ENCODE measurements at places on chromosomes 2 and 18.

- no peak for DNase-seq
Observed at GRCh38 chr2:179031731-179032408, 18.1 kb downstream of the CCDC141 start.

DNA sequence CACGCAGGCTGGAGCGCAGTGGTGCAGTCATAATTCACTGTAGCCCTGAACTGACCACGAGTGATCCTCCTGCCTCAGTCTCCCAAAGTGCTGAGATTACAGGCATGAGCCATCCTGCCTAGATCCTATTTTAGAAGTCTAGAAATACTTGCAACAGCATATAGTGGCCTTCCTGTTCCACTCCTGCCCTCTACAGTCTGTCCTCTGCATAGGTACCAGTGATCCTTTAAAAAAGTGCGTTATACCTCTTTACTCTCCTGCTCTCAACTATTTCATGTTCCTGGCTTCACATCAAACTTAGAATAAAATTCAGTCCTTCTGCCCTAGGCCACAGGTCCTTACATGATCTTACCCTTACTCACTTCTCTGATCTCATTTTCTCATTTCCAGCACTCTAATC, 6.0 kb downstream of the COMMD1 start:
- no peak for DNase-seq

DNA sequence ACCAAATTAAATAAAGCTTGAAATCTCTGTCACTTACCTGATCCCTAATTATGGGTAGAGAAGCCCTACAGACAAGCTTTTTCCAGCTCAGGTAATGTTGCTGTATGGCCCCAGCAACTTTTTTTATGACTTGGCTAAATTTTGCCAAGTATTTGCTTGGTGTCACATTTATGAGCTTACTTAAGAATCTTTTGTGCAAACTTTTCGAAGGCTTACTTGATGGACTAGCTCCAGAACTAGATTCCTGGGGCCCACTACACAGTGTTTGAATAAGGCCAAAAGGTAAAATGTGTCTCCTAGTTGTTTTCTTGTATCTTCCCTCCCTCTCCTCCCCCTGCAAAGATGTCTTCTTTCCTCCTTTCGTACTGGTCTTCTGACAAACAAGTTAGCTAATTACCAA, 257.9 kb downstream of the OSR1 start:
- DNase-seq: no peak

DNA sequence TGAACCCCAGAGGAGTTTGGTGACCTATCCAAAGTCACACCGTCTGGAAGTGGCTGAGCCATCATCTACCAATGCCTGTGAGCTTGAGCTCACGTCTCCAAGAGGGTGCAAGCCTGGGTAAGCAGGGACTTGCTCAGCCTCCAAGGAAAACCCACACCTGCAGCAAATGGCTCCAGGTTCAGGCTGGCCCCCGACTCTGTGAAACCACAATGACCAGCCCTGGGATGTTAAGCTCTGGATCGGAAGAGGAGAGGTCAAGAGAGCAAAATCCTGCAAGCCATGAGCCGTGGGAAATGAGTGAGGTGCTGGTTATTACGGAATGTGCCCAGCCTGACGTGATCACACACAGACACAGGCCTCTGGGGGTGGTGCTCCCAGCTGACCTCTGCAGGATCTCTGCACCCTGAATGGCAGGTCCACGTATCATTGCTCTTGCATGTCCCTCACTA, 94.1 kb upstream of the OTOS start:
- DNase-seq: no peak

GRCh38 chr2:206241736-206242135, 32.7 kb upstream of the ZDBF2 start:
- DNase-seq: no peak

DNA sequence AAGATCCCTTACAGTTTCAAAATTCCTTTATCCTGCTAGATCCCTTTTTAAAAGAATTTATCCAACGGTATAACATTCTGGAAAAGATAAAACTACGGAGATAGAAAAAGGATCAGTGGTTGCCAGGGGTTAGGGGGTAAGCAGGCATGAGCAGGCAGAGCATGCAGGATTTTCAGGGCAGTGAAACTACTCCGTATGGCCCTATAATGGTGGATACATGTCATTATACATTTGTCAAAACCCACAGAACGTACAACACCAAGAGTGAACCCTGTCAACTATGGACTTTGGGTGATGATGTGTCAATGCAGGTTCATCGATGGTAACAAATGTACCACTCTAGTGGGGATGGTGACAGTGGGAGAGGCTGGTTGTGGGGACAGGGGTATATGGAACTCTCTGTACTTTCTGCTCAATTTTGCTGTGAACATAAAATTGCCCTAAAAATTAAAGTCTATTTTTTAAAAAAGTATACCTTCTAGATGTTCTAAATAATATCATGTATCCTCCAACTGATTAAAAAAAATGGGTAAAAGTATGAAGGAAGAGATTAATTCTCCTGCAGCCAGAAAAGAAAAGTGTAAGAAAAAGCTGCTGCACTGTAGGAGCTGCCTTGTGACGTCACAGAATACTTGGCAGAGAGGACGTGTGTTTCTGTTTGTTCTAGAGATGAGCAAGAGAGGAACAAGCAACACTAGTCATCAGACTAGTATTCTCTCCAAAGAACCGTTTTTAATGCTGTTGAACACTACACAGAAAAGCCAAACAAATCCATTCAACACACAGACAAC, 23.6 kb downstream of the ANKRD44 start:
- DNase-seq: no peak

GRCh38 chr2:206557321-206557720, 85.0 kb upstream of the FAM237A start:
- DNase-seq: no peak

DNA sequence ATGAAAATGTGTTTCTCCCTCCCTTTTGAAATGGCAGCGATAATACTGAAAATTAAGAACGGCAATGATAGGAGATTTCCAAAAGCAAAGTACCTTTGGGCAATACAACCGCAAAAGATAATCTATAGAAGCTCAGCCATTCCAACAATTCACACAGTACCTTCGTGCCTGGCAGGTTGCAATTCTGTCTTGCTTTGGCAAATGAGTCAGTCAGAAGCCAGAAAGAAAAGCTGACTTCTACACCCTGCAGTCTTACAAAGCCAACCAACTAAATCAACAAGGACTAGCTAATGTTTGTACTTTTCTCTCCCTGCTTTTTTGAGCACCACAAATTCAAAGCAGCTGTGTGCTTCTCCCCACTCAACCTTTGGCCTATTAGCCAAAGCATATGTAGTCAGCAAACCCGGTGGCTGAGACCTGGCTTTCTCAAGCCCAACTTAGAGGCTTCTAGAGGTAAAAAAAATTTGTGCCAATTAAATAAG, 25.7 kb upstream of the ID2 start:
- DNase-seq: no peak

DNA sequence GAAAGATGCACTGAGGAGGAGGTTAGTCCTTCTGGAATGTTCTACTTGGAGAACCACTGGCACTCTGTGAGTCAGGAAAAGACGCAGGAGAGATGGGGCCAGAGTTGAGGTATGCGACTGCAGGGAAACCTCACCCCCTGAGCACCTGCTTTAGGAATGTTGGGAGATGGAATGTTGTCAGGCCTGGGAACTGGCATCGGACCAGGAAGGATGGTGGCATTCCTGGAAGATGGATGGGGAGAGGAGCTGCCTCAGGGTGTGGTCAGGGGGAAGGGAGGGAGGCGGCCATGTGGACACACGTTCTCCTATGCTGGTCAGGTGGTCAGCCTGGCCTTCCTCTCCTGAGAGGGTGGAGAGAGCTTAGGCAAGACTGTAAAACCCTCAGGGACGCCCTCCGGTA, 146.3 kb downstream of the CELF4 start:
- no peak for DNase-seq

- DNase-seq: no peak
Observed at GRCh38 chr2:177783091-177783490, 289.5 kb downstream of the PDE11A start.

DNA sequence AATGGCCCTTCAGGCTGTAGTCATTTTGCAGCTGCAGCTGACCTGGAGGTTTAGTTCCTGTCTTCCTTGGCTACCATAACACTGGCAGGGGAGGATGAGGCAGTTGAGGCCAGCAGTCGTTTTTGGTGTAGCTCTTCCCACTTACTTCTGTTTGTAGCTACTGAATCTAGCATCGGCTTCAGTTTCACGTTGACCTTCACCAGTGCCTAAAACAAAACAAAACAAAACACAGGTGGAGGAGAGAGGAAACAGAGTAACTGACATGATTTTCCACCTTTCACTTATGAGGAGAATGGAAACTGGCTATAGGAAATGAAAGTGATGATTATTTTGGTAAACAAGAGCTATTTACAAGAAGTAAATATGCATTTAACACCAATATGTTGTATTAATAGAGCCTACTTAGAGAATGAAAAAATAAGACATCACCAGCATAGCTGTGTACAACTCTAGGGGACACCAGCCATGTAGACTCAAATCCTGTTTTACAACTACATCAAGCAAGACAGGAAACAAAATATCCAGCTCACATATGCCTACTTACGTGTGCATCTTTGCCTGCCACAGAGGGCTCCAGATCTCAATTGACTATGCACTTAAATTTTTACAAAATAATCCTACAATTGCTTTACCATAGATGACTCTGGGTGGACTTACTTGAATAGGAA, 236.9 kb downstream of the AGPS start:
- no peak for DNase-seq

GRCh38 chr2:86078774-86079545, 26.7 kb downstream of the POLR1A start:
- no peak for DNase-seq

GRCh38 chr2:180694445-180695421, 285.7 kb upstream of the UBE2E3 start:
- DNase-seq: no peak

DNA sequence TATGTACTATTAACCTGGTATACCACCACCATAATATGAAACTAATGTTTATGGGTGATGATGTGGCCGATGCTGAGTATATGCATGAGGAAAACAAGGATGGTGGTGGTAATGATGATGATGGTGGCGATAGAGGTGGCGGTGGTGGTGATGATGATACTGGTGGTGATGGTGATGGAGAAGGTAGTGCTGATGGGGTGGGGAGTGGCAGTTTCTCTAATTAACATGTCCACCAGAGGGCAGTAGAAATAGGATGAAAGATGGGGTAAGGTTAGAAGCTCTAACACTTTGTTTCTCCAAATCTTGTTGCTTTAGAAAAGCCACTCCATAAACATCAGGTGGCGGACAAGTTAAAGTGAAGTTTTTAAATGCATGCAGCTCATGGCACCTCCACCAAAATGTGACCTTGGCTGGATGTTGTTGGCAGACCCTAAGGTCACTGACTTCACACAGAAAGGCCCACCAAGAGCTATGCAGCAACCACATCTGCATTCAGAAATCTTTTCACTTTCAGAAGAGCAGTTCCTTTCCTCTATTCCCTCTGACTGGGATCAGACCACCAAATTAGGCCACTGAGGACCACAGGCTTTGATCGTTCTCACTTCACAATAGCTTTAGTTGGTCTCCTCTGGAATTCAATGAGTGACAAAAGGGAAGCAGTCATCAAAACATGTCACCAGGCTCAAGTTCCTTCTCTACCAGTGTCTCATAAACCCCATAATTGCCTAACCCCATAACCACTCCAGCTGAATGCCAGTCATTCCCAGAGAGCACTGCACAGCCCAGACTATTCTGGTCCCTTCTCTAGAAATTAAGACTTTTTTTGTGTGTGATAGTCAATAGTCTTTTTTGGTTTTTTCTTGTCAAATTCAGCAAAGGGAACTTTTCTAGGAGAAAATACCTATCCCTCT, 7.5 kb upstream of the BCL11A start:
- no peak for DNase-seq

DNA sequence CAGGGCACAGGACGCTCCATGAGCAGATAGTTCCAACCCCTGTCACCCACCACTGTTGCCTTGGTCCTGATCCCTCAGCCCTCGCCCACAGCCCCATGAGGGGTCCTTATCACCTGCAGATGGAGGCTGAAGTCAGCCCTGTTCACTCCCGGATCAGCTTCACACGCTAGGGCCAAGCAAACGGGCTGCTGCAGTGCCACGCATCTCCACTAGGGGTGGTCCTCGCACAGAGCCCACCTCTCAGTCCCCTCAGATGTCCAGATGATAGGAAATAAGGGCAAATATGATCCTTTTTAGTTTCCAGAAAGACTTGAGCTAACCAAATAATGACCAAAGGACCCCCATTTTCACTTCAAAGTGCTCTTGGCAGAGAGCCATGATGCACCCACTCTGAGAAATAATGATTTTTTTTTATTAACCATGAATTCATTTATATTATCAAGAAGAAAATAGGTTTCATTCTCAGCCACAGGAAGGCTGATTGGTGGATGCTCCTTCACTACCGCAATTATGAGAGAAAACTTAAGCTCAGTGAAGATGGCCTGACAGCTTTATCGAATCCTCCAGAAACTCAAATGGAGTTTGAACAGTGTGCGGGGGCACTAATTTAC, 71.9 kb upstream of the KLHL29 start:
- no peak for DNase-seq

- no peak for DNase-seq
Observed at GRCh38 chr2:227415538-227416424, 28.0 kb upstream of the SCYGR1 start.

DNA sequence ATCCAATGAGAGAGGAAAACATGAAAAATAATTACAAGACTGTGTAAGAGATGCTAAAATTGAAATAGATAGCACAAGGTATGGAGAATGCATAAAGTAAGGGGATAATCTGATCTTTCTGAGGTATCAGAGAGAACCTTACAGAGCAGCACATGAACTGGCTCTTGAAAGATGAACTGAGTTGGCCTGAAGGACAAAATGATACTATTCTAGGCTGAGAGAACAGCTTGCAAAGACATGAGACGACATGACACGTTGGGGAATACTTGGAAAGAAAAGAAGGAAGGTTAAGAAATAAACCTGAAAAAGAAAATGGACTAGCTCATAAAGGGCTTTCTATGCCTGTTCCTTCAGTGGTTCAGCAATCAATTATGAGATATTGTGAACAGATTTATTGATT, 152.7 kb upstream of the MYO3B start:
- DNase-seq: no peak

DNA sequence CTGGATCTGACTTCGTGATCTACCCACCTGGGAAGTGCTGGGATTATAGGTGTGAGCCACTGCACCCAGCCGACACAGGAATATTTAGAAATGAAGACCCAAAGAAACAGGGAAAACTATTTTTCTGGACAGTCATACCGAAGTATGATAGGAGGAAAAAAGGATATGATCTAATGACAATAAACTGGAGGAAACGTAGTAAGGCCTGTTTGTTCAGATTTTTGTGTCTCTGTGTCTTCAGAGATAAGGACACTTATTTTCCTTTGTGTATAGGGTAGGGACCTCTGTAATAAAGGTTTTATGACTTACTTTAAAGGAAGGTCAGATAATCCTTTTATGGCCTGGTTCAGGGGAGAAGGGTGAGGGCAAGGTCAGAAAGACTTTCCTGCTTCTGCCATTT, 55.9 kb downstream of the GTF2A1L start:
- DNase-seq: no peak

DNA sequence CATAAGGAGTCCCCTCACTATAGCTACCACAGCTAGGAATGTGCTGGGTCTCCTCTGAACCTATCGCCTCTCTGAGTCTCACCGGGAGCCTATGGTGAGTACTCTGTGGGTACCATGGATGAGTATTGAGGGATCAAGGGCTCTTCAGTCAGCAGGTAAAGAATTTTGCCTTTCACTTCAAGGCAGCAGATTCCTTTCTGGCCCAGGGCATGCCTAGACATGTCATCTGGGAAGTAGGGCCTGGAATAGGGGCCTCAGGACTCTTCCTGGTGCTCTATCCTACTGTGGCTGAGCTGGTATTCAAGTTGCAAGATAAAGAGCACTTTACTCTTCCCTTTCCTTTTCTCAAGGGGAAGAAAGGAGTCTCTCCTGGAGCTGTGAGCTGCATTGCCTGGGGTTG, 85.6 kb upstream of the LHCGR start:
- DNase-seq: no peak

- DNase-seq: no peak
Observed at GRCh38 chr2:157246765-157247407, 10.6 kb upstream of the GALNT5 start.
